ENCODE measurements at places on chromosomes 1 and 21.

DNA sequence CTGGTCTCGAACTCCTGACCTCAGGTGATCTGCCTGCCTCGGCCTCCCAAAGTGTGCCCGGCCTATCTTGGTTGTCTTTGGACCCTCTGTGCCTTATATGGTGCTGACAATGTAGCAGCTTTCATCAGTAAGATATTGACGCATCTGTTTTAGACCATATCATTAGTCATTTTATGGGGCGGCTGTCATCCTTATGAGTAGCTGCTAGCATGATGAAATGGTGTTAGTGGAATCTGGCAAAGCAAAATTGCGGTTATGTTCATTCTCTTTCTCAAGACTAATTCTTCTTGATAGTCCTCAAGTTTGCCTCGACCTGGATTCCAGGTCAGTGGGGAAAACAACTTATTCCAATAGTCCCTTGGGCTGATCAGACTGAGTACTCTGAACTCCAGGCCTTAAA, 199.9 kb downstream of the PRDM2 start:
- DNase-seq = no peak

DNA sequence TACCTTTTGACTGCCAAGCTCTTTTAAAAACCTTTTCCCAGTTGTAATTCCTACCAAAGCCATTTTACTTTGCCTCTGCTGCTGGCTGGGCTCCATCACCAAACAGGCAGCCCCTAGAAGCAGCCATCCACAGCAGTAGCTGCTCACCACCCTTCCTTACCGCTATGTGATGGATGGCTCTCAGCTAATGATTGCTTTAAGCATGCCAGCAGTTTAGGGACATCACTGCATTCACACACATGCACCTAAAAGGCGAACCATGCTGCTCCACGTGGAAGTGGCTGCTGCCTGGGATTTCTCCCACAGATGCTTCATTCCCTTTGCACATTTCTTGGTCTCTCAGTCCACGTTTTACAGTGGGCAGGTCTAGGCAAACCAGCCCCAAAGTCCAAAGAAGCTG, 46.3 kb upstream of the PDE9A start:
- no peak for DNase-seq

DNA sequence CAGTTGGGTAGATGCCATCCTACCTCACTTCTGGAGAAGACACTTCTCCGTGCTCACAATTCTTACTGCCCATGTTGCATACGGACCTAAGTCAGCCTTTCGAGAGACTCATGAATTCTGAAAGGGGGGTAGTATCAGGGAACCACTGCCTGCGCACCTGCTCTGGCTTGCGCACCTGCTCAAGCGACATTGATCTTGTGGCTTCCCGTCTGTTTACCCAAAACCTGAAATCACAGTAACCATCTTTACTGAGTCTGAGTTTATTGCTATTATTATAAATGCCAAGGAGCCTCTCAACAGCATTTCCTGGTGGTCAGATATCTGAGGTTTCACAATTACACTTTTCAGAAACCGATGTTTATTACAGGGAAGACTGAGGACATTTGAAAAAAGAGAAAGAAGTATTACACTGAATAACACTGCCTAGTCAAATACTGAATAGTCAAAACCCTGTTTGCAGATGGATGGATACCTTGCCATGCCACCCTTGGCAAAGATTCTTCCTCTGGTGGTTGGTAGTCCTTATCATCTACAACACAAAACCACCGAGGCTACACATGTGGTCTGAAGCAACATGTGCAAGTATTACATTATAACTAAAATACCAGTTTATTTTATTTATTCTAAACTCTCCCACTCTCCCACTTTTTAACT, 208.7 kb downstream of the SIPA1L2 start:
- no peak for DNase-seq

DNA sequence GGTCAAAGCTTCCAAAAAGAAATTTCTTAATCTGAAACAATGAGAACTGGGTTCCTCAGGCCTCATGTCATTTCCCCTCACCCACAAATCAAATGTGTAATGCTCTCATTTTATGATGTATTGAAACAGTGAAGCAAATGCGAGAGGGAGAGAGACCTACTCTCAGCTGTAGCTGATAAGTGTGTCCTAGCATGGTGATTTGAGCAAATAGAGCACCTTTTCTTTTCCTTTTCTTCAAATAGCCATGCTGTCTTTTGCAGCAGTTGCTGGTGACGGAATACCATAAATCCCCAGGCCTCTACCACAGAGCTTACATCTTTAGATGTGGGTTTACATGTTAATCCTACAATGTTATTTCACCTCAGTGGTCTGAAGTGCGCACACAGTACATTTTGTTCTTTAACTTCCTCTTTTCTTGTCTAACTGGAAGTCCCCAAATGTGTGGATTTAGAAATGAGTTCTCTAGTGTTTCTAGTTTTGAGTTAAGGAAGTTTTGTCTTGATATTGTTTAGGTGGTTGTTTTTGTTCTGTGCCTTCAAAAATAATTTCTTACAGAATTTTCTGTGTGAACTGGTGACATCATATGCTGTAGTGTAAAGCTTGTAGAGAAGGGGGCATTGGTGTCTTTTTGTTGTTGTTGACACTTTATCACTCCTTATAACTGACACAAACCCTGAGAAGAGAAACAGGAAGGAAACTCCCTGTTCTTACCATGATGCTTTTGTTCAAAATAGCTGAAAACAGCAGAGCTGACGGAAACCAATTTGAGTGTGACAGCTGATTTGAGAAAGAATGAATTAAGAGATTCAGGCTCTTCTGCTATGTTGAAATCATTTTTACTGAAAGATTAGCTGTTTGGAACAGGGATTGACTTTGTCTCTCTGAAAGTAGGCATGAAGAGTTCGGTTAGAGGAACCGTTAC, 12.2 kb downstream of the SMAP2 start:
- no peak for DNase-seq

- peak; percentile 29 for DNase-seq
These were observed 947 bp upstream of the RIT1 start for GRCh38 chr1:155912056-155912536.

DNA sequence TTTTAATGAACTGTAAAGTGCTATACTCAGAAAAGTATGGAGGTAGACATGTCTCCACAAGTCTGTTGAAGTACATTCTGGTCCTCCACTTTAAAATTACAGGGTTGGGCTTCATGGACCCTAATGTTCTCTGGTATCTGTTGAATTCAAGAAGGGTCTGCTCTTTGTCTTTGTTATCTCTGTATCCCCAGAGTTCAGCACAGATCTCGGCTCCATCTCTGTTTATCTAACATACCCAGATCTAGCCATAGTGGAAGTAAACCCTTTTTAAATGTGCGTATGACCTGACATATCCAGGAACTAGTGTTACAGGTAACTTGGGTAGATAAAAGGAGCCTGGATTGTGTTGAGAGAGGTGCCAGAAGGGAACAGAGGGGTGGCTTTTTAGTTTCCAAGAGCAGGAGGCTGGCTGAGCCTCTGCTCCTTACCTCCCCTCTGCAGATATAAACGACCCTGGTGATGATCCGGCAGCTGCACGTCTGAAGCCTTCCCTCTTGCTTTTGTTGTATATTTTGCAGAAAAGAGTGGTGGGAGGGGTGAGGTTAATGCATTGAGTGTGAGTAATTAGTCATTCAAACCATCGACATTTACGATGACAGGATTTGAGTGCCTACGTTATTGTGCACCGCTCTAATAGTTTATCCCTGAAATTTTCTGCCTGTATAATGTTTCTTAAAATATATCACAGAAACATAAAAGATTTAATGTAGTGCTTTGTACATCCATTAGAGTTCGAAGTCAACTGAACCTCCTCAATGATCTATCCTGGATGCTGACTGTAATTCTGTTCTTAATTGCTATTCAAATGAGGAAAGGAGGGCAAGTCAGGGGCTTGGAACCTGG, 30.8 kb downstream of the ELAVL4 start:
- DNase-seq = no peak

- DNase-seq = no peak
These were observed 7.9 kb downstream of the LYST start for GRCh38 chr1:235858766-235859165.

- DNase-seq = no peak
These were observed 21.2 kb upstream of the DISC1 start for GRCh38 chr1:231605149-231606100.

GRCh38 chr1:235113183-235113917, 15.3 kb downstream of the TOMM20 start:
- no peak for DNase-seq

GRCh38 chr1:14725695-14726094, 127.2 kb downstream of the KAZN start:
- DNase-seq = peak; percentile 73

GRCh38 chr1:59136541-59137275, 160.2 kb upstream of the FGGY start:
- DNase-seq = no peak

- peak; percentile 55 for DNase-seq
These were observed 110.4 kb upstream of the IFFO2 start for GRCh38 chr1:19066874-19067181.

- no peak for DNase-seq
These were observed 395.6 kb downstream of the NPHP4 start for GRCh38 chr1:5596651-5597050.

- DNase-seq = no peak
These were observed 434.0 kb upstream of the RUNX1 start for GRCh38 chr21:35482933-35483662.

GRCh38 chr1:24775916-24776315, 30.7 kb downstream of the CLIC4 start:
- no peak for DNase-seq

DNA sequence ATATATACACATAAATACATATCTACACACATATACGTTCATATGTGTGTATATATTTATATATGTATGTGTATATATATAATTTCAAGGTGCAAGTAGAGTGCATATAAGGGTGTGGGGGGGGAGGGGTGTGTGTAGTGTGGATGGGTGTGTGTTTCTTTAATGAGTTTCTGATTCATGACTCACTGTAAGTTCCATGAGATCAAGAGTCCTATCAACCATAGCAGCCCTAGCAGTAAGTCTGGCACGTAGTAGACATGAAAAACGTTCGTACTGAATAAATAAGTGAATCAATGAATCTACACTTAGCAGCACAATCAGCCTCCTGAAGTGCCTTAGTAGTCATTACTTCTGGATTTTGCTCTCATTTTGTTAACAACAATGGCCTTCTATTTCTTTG, 61.9 kb upstream of the KRTAP11-1 start:
- no peak for DNase-seq

GRCh38 chr1:11358984-11359383, 86.0 kb downstream of the UBIAD1 start:
- no peak for DNase-seq

- DNase-seq = no peak
These were observed 269.4 kb downstream of the BACH1 start for GRCh38 chr21:29568020-29568697.

DNA sequence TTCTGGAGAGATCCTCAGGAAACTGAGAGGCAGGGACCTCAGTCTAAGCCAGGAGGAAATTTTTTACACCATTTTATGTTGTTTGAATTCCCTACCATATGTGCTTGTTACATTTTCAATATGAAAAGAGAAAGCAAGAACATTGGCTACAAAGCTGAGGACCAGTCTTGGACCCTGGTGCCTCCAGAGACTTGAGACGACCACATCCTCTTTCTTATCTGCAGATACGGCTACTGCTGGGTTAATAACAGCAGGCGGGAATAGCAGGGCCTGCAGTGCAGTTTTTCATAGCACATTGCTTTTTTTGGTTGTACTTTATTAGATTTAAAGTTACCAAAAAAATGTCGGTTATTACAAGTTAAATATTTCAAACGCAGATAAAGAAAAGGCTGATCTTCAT, 3.9 kb downstream of the KDM4A start:
- no peak for DNase-seq

DNA sequence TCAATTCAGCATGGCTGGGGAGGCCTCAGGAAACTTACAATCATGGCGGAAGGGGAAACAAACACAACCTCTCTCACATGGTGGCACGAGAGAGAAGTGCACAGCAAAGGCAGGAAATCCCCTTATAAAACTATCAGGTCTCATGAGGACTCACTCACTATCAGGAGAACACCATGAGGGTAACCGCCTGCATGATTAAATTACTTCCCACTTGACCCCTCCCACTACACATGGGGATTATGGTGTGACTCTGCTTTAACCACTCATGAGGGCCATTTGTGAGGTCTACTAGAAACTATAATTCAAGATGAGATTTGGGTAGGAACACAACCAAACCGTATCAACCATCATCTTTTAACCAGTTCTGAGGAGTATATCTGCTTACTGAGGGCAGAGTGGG, 387.4 kb upstream of the NFIA start:
- DNase-seq = no peak

- DNase-seq = no peak
These were observed 57.3 kb downstream of the SYF2 start for GRCh38 chr1:25174730-25175612.

- no peak for DNase-seq
These were observed 57.8 kb upstream of the PGD start for GRCh38 chr1:10340930-10341590.

DNA sequence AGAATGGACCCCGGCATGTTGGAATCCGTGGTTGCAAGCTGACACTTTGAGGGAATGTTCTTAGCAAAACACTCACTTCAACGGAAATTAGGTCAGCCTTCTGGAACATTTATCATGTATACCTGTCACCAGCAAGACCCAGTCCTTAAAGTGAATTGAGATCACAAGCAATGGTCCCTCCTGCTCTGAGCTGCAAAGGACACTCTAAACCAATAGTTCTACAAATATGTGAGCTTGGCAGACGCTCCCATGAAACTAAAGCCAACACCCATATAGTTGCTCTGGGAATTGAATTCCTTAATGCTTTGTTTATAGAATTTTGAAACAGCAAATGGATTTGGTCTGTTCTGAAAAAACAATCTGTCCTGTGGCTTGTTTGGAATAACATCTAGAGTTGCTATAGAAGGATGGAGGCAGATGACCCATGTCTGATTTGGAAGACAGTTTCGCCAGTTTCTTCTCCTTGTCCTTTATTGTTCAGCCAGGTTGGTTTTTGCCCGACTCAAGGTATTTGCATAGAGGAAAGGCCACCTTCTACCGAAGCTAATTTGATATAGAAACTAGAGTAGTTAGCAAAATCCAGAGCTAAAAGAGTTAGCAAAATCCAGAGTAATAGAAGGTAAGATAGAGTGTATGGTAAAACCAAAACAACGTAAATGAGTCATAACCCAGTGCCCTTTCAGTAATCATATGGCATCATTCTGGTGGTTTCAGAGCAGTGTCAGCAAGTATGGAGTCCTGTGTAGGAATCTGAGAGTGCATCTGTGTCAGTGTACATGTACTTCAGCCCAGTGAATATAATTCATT, 236.2 kb downstream of the NFIA start:
- DNase-seq = no peak

DNA sequence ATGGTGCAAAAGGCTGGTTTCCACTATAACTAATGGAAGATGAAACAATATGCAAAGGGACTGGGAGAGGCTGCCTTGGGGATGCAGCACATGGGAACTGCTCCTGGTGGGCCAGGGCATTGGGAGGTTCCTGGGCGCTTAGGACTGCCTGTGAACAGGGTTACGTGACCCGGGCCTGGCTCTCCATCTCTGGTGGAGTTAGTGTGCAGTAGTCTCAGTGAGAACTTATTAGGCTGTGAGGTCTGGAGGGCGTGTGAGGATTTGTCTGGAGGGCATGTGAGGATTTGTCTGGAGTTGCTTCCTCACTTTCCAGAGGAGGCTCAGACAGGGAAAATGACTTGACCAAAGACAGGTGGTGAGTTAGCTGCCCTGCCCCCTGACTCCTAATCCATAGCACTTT, 1.5 kb upstream of the ETV3L start:
- DNase-seq = no peak

GRCh38 chr1:22903113-22903512, 69.6 kb downstream of the LACTBL1 start:
- no peak for DNase-seq

Data from GM23338 (cell line).